ENCODE measurements at places on chromosomes 16 and 17. TPM values are rescaled to one million over a fixed set of nuclear protein-coding genes. Genes with fewer than 3 reads are reported as not detected.

HAS3 gene
- total RNA-seq, result 58.9 TPM

MEFV gene
- total RNA-seq, result 1.8 TPM

GRCh38 chr16:66845791-66846221, 1.6 kb downstream of the CA7 start:
- no peak for DNase-seq

DNA sequence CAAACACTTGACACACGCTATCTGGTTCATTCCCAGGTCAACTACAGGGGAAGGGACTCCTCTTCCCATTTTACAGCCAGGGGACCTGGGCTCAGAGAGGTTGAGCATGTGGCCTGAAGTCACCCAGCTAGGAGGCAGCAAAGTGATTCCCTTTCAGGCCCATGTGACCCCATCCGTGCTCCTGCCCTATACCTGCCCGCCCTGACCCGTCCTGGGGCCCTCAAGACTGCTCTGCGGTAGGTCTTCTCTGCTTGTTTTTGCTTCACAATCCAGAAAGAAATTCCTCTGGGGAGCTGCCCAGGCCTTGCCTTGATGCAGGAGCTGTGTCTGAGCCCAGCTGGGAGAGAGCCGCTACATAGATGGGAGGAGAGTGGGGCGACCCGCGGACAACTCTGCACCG, 161.4 kb downstream of the SDK2 start:
- no peak for DNase-seq

DOC2B gene
- 23.5 TPM for total RNA-seq

KRT36 gene
- total RNA-seq, result not detected

- DNase-seq, result no peak
These were observed 171.4 kb downstream of the IRX5 start for GRCh38 chr16:55102077-55102476.

GRCh38 chr16:26071101-26071866, 379.5 kb downstream of the HS3ST4 start:
- DNase-seq, result no peak

- no peak for DNase-seq
These were observed 35.2 kb downstream of the LRRC75A start for GRCh38 chr17:16456742-16457316.

GRCh38 chr16:57791195-57791892, 10.9 kb downstream of the KIFC3 start:
- no peak for DNase-seq

GRCh38 chr17:10349403-10349802, 23.4 kb downstream of the MYH13 start:
- DNase-seq, result no peak

GRCh38 chr17:77308861-77309726, 168.3 kb downstream of the SEC14L1 start:
- no peak for DNase-seq

CLEC19A gene
- not detected for total RNA-seq

DNA sequence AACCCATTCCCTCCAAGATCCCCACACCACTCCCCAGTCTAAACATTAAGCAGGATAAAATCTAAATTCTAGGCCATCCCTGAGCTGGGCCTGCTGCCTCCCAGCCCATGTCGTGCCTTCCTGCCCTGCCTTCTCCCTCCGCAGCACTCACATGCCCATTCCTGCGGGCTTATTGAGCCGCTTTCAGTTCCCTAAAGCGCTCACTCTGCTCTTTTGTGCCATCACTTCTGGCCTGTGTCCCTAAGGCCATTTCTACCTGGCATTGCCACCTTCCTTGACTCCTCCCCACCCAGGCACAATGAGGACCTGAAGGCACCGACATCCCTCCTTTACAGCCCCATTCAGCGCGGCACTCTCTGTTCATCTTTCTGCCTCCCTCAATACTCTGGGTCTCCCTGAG, 13.0 kb upstream of the RAB5C start:
- DNase-seq, result no peak

DNA sequence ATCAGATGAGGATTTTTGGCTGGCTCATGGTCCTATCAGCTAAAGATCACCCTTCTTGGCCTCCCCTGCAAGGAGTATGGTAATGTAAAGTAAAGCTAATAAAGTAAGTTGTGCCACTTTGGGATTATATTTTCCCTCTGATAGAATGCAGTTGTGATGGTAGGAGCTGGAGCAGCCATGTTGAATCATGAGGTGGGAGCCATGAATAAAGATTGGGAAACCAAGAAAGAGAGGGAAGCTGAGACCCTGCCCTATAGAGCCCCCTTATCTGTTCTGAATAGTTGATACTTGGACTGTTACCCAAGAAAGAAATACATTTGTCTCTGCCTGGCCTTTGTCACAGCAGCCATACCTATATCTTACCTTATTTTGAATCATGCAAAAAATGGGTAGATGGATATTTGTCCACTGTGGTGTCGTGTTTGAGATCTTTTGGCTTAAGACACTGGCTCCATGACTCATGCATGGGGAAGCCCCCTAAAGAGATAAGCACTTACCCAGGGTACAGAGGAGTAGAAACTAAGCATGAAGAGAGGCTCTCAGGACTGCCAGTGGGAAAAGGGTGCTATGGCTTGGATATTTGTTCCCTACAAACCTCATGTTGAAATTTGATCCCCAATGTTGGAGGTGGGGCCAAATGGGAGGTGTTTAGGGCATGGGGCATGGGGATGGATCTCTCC, 17.7 kb upstream of the TVP23A start:
- no peak for DNase-seq

DNA sequence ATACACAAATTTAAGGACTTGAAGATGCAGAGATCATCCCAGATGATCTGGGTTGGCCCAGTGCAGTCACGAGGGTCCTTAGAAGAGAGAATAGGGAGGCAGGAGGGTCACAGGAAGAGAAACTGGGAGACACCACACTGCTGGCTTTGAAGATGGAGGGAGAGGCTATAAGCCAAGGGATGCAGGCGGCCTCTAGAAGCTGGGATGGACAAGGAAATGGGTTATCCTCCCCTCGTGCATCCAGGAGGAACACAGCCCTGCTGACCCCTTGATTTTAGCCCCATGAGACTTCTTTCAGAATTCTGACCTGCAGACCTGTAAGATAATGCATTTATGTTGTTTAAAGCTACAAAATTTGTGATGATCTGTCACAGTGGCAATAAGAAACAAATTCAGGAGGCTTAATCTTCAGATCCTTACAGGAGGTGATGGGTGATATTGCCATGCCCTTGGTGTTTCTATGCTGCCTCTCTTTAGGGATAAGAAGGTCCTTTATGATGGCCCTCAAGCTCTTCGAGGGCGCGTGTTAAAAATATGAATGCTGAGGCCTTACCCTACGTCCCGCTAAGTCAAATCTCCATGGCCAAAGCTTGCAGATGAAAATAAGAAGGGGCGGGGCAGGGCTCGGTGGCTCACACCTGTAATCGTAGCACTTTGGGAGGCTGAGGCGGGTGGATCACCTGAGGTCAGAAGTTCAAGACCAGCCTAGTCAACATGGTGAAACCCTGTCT, 1.5 kb upstream of the PRM2 start:
- DNase-seq, result no peak

DNA sequence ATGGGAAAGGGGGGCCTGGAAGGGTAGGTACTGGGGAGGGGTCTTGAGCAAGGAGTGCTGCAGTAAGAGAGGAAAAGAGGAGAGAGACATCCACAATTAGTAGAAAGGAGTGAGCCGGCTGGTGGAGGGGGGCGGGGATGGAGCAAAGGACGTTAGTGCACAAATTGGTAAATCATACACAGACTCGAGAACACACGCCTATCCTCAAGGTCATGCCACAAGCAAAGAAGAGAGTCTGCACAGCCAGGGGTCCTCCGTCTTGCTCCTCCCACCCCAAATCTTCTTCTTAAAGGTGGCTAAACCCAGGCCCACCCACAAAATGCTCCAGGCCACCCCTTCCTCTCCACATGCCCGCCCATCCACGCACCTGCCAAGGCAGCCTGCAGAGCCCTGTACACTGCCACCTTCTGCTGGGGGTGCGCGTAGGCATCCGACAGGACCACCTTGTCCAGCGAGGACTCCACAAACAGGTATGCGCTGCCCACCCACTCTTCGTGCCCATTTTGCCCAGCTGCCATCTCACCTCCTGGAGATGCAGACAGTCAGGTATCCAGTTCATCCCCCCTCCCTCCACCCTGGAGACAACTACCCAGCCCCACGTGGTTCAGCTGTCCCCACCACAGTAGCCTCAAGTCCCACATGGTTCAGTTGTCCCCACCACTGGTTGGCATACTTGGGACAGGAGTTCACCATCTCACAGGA, 3.4 kb downstream of the TRADD start:
- DNase-seq, result no peak

P2RX1 gene
- 44.3 TPM for total RNA-seq

DNA sequence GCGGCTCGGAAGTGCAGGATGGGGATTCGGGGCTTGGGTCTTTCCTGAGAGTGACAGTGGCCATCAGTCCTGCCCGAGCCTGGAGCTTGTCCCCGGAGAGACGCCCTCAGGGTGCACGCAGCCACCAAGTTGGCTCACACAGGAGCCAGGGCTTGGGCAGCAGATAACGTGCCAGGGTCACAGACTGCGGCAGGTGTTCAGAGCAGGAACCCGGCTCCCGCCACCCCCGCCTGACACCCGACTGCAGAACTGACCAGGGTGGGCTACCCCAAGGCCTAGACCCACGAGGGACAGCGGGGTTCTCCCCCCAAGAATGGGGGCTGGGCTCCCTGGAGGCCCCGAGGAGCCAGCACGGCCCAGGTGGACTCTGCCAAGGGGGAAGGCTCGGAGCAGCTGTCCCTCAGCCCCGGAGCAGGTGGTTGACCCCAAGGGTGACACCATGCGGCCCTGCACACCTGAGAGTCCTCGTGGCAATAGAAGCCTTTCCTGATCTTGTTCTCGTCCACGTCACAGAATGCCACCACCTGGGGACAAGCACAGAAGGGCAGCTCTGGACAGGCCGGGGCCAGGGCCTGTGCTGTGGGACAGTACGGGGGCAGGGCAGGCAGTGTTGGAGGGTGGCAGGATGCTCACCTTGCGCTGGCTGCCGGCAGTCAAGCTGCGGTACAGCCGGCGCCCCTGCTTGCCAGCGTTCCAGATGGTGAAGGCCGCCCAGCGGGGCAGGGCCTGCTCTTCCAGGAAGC, 117.1 kb upstream of the ZNF750 start:
- no peak for DNase-seq

DNA sequence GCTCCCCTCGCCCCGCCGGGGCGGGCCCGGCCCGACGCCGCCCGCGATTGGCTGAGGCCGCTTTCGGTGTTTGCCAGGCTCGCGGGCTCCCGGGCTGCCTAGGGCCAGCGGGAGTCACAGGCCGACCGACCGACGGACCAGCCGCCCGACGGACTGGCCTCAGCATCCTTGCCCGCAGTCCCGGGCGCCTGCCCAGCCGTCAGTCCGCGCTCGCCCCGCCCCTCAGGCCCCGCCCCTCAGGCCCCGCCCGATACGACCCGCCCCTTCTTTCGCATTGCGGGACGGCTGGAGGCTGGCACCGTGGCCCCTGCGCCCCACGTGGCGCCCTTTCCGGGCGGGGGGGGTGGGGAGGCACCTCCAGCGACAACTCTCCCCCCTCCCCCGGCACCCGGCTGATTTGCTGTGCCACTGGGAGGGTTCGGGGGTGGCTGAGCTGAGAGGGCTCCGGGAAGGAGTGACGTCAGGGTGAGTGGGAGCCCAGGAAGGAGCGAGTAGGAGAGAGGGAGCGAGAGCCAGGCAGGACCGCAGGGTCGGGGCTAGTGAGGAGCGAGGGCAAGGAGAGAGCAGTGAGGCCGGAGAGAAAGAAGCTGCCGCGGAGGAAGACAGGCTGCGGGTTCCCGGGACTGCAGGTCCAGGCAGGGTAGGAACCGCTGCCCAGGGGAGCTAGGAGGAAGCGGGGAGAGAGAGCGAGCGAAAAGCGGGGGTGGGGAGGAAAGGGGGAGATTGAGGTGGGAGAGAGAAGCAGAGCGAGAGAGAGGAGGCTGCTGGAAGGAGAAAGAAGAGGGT, at the start of gene ASPHD1:
Gene ASPHD1, plus strand, starts transcription at position 387 of the 786 bp plus-strand sequence. CDS start 484 bp downstream, outside the sequence.
- peak; percentile 58 for DNase-seq

GRCh38 chr16:23026784-23027362, 122.4 kb downstream of the USP31 start:
- DNase-seq, result no peak

GRCh38 chr16:30892670-30893416, 1.0 kb downstream of the BCL7C start:
- no peak for DNase-seq

- peak; percentile 54 for DNase-seq
These were observed 78.7 kb upstream of the GPRC5B start for GRCh38 chr16:19963301-19963700.

- DNase-seq, result no peak
These were observed 10.2 kb downstream of the FOXF1 start for GRCh38 chr16:86520317-86521210.

- no peak for DNase-seq
These were observed 31.6 kb downstream of the RBFOX3 start for GRCh38 chr17:79579074-79579800.

DNA sequence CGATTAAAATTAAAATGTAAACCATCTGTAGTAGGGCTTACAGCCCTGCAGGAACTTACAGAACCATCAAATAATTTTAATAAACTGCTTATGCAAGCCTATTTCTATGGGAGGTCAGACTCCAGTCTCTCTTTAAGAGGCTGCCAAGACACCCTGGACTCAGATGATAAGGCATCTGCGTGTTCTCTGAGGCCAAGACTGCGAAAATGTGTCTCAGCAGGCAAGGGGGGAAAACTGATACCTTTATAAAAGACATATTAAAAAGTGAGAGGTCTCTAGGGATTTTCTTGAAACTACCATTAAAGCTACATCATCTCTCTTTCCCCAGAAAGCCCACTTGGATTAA, 32.2 kb downstream of the MPHOSPH6 start:
- DNase-seq, result no peak

- DNase-seq, result no peak
These were observed 29.1 kb downstream of the LDHD start for GRCh38 chr16:75087375-75087979.

- peak; percentile 74 for DNase-seq
These were observed 46.3 kb downstream of the DNAH9 start for GRCh38 chr17:11644265-11645212.

GRCh38 chr17:39462631-39463375, 1.5 kb downstream of the CDK12 start:
- DNase-seq, result no peak

DNA sequence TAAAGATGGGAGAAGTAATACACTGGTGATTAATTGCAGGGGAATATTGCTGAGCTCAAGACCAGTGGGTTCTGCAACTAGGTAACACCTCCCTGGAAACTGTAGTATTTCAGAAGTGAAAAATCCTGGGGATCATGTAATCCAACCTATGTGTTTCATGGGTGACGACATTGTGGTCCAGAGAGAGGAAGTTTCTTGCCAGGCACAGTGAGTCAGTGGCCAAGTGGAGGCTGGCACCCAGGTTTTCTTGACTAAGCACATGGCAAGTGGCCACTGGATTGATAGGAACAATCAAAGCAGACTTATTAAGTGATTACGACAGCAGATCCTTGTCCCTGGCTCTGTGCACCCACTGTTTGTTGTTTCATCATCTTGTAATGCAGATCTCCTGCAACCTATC, 14.6 kb upstream of the CIITA start:
- DNase-seq, result no peak

DNA sequence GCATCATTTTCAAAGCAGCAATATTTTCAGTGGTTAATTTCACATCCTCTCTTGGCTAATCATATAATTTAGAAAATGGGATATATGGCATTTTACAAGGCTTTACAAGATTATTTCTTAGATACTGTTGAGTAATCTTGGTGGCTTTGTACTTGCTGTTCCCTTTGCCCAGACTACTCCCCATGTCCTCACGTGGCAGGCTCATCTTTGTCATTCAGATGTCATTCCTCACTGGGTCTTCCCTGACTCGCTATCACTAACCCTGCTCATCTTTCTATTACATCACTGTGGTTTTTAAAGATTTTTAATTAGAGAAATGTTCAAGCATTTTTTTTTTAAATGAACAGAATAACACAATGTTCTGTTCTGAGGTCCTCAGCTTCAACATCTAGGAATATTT, 240.0 kb upstream of the IRX5 start:
- DNase-seq, result no peak

SCGB1C2 gene
- total RNA-seq, result not detected

ORC6 gene
- total RNA-seq, result 4.3 TPM

TNFSF13 gene
- total RNA-seq, result 23.0 TPM

RSKR gene
- 27.5 TPM for total RNA-seq
